ENCODE measurements at places on chromosomes 3 and 15. TPM values are rescaled to one million over a fixed set of nuclear protein-coding genes. Genes with fewer than 3 reads are reported as not detected.

ACOX2 gene
- total RNA-seq: 12.9 TPM

WDR72 gene
- 0.16 TPM for total RNA-seq

- no peak for DNase-seq
Measured at GRCh38 chr3:87446849-87447387, 170.5 kb upstream of the POU1F1 start.

KY gene
- 1.2 TPM for total RNA-seq

C3orf52 gene
- 16.8 TPM for total RNA-seq

ERICH6 gene
- 0.18 TPM for total RNA-seq

- no peak for DNase-seq
Measured at GRCh38 chr3:175224051-175224450, 364.9 kb downstream of the NAALADL2 start.

IL17RE gene
- 11.0 TPM for total RNA-seq

CCR9 gene
- not detected for total RNA-seq

DNA sequence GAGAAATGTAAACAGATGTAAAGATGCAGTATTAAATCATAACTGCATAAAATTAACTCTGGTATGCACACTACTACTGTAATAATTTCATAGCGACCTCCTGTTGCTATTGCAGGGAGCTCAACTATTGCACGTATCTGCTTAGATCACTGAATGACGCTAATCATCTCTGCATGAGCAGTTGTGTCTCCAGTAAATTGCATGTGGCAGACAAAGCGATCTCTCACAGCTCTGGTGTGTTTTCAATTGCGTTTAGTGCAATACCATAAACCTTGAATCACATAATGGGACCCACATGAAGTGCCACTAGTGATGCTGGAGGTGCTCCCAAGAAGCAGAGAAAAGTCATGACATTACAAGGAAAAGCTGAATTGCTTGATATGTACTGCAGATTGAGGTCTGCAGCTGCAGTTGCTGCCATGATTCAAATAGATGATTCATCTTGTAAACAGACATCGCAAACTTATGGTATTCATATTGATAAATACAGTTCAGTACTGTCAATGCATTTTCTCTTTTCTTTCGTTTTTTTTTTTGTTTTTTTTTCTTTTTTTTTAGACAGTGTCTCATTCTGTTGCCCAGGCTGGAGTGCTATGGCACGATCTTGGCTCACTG is 30.2 kb upstream of the LCTL start:
- DNase-seq: no peak

GPX1 gene
- 209 TPM for total RNA-seq

DNA sequence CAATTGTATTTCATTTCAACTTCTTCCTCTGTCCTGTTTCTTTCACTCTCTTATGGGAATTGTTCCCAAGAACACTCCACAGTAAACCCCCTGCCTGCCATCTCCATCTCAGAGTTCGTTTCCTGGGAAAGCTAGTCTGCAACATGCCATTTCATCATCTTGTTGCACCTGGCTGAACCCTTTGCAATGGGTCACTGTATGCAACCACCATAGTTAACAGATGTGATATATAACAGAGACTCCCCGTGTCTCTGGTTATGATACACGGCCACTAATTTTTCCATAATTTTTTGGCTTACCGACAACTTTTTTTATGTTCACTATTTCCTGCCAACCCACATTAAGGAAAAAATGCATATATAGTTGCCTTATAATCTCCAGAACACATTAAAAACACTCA is 95.5 kb downstream of the CHST2 start:
- no peak for DNase-seq

DNA sequence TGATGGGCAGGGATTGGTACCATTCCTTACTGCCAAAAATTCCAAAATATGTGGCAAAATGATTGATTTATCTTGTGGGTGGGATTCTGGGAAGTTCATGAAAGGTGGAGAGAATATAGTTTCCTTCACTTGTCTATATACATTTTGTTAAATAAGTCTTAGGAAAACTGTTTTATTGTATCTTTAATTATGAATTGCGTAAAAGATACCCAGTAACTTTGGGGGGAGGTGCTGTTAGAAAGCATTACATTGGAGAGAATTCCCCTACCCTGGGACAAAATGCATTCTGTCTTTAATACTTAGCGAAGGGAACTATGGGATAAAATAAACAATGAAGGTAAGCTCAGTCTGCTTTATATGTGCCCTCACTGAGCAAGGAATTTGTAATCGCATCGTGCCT is 4.6 kb downstream of the SETD5 start:
- no peak for DNase-seq

- DNase-seq: no peak
Measured at GRCh38 chr3:18745472-18745871, 320.3 kb upstream of the SATB1 start.

DNA sequence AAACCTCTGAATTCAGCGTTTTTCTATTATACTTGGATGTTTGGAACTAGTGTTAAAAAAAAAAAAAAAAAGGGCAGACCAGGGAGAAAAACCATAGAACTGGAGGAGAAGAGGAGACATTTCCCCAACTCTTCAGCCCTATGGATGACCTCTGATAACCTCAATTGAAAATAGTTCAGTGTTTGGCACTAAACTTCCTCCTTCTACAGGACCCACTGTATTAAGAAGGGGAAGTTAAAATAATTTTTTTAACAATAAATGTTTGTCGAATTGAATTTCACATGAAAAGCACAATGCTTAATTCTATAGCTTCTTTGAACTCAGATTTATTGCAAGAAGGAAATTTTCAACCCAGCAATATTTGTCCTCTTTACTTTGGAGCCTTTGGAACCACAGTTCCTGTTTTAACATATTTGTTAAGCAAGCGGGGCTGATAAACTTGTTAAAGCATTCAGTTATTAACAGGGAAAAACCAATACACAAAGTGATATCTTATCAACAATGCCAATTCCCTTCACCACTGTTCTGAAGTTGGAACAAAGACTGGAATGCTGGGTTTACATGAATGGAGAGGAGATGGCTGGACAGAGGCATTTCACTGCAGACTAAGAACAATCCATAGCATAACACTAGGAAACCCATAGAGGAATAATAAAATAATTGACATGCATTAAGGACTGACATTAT is 3.1 kb upstream of the A4GNT start:
- DNase-seq: no peak

DNA sequence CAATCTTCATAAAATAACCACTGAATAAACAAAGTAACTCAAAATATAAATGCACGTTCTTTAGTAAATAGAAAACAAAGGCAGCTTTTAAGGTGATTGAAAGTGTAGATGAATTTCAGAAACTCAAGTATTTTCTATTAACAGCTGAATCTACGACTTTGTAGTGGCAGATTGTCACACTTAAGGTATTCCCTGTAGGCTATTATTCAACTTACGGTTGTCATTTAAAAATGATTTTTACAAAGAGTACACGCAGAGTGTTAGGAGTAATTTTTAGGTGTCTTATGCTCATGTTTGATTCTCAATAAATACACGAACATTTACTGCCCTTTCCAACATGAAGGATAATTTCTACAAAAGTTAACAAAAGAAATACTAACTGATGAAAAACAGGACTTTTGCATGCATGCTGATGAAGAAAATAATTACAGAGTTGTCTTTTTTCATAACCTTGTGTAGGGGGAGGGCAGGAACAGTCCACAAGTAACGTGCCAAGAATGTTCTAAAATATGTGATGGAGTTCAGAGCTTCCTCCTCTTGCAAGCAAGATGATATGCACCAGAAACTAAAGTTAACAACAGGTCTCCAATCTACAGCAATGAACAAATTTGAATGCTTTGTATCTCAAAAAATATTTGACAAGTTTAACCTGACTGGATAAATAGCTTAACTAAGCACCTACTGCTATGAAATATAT is 16.7 kb downstream of the DCBLD2 start:
- no peak for DNase-seq

GRCh38 chr3:58003093-58003492 is 5.1 kb upstream of the FLNB start:
- DNase-seq: no peak

- no peak for DNase-seq
Measured at GRCh38 chr15:80988148-80988796, 1.3 kb downstream of the MESD start.
